ENCODE measurements at places on chromosomes 3 and 15.

GRCh38 chr3:16884084-16884747, 539 bp upstream of the PLCL2 start:
- H3K4me3 ChIP-seq, result peak overlapping the region; percentile 69
- peak; percentile 78 for DNase-seq
- no peaks in the 10 kb centered on the region for H3K27me3 ChIP-seq
- H3K36me3 ChIP-seq, result no peaks in the 10 kb centered on the region
- peaks cover 17% of the 10 kb centered on the region for H3K4me1 ChIP-seq

DNA sequence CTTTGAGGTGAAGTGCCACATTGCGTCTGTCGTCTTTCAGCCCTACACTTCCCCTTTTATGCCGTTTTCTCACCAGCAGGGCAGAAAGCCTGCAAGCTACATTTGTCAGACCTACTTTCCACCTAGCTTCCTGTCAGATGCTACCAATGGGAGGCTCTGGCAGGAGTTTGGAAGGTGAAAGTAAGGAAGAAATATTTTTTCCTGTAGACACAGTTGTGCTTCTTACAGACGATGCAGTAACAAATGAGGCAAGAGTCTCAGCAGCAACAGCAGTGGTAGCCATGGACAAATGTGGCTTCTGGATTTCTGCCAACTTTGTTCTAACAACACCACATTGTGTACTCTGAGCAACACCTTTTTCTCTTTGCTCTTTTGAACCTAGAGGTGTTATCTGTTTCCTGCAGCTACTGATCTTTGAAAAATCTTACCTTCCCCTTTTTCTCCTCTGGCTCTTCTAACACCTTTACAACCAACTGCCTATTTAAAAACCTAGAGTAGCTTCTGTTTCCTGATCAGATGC, 70.6 kb upstream of the STT3B start:
- no peaks in the 10 kb centered on the region for H3K36me3 ChIP-seq
- no peak overlapping the region for H3K27ac ChIP-seq

GRCh38 chr15:42955518-42955917, 34.9 kb upstream of the TTBK2 start:
- peaks cover 22% of the 10 kb centered on the region for H3K36me3 ChIP-seq
- H3K27ac ChIP-seq, result no peak overlapping the region
- H3K4me1 ChIP-seq, result no peaks in the 10 kb centered on the region
- H3K4me3 ChIP-seq, result no peak overlapping the region

GRCh38 chr15:55279746-55280351, 9.8 kb downstream of the RAB27A start:
- H3K27me3 ChIP-seq, result no peaks in the 10 kb centered on the region
- peak; percentile 38 for DNase-seq
- peaks cover 46% of the 10 kb centered on the region for H3K4me1 ChIP-seq
- H3K27ac ChIP-seq, result peak overlapping the region; percentile 59
- no peak overlapping the region for H3K4me3 ChIP-seq
- H3K36me3 ChIP-seq, result no peaks in the 10 kb centered on the region

DNA sequence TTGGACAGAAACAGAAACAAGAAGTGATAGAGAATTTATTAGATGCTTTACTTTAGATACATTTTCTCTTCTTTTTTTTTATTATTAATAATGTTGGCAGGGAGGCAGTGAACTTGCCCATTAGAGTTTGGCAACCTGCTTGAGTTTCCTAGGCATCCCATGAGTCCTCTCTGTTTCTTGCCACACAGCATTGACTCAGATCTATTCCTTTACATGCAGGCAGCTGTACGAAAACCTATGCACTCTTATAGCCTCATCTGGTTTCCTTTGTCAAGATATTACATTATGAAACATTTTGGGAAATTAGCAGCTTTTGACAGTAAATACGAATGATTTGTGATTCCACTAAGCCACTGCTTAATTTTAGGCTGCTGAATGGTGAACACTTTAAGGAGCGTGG, 23.3 kb downstream of the IL1RAP start:
- DNase-seq, result no peak
- H3K4me1 ChIP-seq, result no peaks in the 10 kb centered on the region
- no peaks in the 10 kb centered on the region for H3K27me3 ChIP-seq
- H3K36me3 ChIP-seq, result no peaks in the 10 kb centered on the region
- no peak overlapping the region for H3K4me3 ChIP-seq

GRCh38 chr3:73409138-73409763, 215.5 kb downstream of the PDZRN3 start:
- peaks cover 7% of the 10 kb centered on the region for H3K4me1 ChIP-seq
- no peak for DNase-seq
- no peak overlapping the region for H3K27ac ChIP-seq

- no peak overlapping the region for H3K4me3 ChIP-seq
- no peaks in the 10 kb centered on the region for H3K4me1 ChIP-seq
- no peaks in the 10 kb centered on the region for H3K27me3 ChIP-seq
- no peak for DNase-seq
Measured at GRCh38 chr15:95760508-95760907, 570.0 kb upstream of the NR2F2 start.

- no peak for DNase-seq
- H3K36me3 ChIP-seq, result no peaks in the 10 kb centered on the region
- H3K27me3 ChIP-seq, result no peaks in the 10 kb centered on the region
Measured at GRCh38 chr3:158710601-158711000, 21.7 kb downstream of the RARRES1 start.

GRCh38 chr3:31908391-31909097, 72.5 kb downstream of the OSBPL10 start:
- peaks cover 10% of the 10 kb centered on the region for H3K4me1 ChIP-seq
- H3K27ac ChIP-seq, result no peak overlapping the region
- no peaks in the 10 kb centered on the region for H3K27me3 ChIP-seq
- no peaks in the 10 kb centered on the region for H3K36me3 ChIP-seq
- H3K4me3 ChIP-seq, result no peak overlapping the region

- no peaks in the 10 kb centered on the region for H3K36me3 ChIP-seq
- H3K27me3 ChIP-seq, result no peaks in the 10 kb centered on the region
- no peak for DNase-seq
- no peak overlapping the region for H3K4me3 ChIP-seq
Measured at GRCh38 chr3:133883641-133884040, 12.0 kb downstream of the RAB6B start.

GRCh38 chr3:15645246-15645645, 43.7 kb downstream of the BTD start:
- no peak for DNase-seq
- H3K36me3 ChIP-seq, result no peaks in the 10 kb centered on the region
- H3K4me1 ChIP-seq, result peaks cover 24% of the 10 kb centered on the region
- no peaks in the 10 kb centered on the region for H3K27me3 ChIP-seq

DNA sequence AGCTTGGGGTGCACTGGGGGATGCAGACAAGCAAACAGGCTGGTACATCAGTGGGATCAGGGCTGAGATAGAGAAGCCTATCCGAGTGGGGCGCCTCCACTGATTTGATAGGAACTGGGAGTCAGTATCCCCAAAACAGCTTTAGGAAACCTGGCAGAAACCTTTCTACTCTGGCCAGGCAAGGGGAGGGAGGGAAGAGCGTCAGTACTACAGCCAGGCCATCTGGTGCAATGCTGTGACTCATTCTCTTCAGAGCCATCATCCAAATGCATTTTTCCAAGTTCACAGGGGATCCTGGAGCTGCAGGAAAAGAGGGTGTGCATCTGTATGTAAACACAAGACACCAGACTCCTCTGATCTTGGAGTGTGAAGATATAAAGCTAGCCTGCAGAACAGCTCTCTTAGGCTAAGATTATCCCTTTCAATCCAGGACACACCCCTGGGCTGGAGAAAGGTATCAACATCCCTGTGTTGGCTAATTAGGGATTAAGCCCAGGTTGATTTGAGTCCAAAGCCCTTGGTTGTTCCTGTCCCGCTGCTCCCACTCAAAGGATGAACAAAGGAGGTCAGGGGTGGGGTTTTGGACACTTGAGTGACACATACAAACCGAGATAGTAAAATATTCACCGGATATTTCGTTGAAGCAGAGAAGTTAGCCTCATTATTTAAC, 9.3 kb downstream of the GALNT15 start:
- no peaks in the 10 kb centered on the region for H3K4me1 ChIP-seq
- no peaks in the 10 kb centered on the region for H3K36me3 ChIP-seq
- no peak for DNase-seq
- H3K4me3 ChIP-seq, result no peak overlapping the region

Data from body of pancreas (tissue), 4 donors.